G401 (cell line): ENCODE measurements at places on chromosomes 7 and 10. TPM values are rescaled to one million over a fixed set of nuclear protein-coding genes. Genes with fewer than 3 reads are reported as not detected.

- no peak for DNase-seq
Measured at GRCh38 chr7:2522780-2523433, 3.3 kb downstream of the LFNG start.

GRCh38 chr7:56028942-56029630 lies 22.2 kb downstream of the PSPH start:
- DNase-seq = no peak

DNA sequence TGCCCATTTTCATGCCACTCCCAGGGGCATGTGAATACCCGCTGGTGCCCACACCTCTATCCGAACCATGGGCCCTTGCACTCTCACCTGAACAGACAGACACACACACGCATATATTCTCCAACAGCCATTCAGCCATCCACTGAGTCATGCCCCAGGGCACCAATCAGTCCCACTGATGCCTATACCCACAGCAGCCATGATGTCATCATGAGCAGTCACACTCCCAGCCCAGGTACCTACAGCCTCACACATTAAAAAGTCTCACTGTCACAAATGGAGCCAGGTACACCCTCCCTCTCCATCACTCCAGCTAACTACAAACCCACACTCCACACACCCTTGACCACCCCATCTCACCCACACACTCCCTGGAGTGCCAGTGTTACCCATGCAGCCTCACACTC lies 12.2 kb downstream of the VSIR start:
- no peak for DNase-seq

DNA sequence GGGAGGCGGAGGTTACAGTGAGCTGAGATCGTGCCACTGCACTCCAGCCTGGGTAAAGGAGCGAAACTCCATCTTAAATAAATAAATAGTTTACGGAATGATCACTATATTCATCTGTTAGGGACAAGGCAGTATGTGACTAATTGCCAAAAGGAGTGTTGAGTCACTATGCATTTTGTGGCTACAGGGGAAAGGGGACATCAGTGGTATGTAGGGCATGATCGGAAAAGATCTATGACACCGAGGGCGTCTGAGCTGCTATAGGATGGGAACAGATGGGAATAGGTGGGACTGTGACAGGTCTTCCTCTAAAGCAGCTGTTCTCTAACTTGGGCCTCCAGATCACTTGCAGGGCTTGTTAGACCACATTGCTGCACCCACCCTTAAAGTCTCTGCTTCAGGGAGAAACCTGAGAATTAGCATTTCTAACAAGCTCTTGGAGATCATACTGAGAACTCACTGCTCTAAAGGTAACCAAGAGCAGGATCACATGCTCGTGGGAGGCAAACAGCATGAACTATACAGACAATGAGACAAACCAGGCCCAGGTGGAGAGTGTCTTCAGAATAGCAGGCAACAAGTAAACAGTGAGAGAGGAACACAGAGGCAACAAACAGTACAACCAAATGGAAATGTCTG lies 65.1 kb upstream of the ITGA8 start:
- no peak for DNase-seq

SRRM3 gene
- 5.8 and 8.5 TPM in 2 replicates for total RNA-seq

HELLS gene
- 51.8 and 83.2 TPM in 2 replicates for total RNA-seq

- no peak for DNase-seq
Measured at GRCh38 chr7:6477318-6477660, 29.5 kb upstream of the DAGLB start.

DNA sequence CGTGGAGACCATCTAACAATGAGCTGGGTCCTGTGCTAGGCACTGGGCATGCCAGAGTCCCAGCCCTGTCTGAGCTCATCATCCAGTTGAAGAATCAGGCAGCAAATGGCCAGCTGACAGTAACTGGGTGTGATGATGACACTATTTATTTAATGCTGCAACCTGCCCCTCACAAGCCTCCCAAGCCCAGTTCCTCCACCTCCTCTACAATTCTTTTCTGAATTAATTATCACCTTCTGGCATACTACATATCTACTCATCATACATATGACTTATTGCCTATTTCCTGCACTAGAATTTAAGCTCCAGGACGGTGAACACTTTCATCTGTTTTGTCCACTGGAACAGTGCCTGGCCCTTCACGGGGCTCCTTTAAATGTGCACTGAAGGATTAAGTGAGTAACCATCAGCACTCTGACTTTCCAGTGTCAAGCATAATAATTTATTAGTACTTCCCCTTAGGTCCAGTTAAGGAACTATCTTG lies 96.7 kb upstream of the LAMB4 start:
- no peak for DNase-seq

RSU1 gene
- total RNA-seq = 14.9 and 26.7 TPM in 2 replicates

DNA sequence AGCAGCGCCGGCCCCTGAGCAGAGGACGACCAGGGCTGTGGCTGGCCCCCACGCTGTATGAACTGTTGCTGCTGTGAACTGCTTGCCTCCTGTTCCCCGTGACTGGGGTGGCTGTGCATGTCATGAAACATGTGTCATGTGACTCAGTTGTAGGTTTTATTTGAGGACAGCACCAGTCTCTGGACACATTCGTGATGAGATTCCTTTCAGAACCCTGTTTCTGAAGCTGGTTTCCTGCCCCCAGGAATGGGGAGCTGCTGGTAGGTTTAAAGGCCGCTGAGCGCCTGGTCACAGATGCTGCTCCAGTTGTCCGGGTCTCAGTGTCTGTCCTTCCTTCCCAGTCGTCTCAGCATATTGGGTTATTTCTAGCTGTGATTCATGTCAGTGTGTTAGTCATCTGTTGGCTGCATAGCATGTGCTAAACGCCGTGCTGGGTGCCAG lies 79.1 kb upstream of the PPIF start:
- DNase-seq = no peak

GRCh38 chr10:84348860-84349259 lies 20.5 kb downstream of the CCSER2 start:
- no peak for DNase-seq

GFRA1 gene
- 0.37 and 1.1 TPM in 2 replicates for total RNA-seq

DNA sequence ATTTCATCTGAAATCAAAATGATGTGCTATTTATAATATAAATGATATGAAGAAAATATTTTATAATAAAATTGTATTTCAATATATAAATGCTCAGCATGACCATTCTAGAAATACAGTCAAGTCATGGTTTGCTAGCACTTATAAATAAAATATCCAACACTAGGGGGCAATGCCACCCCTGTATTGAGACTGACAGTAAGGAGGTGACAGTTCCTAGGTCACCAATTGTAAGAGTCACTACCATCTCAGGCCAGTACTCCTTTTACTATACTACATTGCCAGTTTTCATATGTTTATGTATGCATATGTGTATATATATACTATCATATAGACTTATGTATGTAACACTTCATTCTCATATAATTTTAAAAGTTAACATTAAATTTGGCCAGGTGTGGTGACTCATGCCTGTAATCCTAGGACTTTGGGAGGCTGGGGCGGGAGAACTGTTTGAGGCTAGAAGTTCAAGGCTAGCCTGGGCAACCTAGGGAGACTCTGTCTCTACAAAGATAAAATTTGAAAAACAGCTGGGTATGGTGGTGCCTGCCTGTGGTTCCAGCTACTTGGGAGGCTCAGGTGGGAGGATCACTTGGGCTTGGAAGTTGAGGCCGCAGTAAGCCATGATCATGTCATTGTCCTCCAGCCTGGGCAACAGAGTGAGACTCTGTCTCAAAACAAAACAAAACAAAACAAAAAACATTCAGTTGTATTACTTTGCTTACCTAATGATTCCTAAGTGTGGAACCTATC lies 2.4 kb upstream of the CNOT4 start:
- peak; percentile 35 for DNase-seq

TMEM229A gene
- total RNA-seq = not detected in 2 replicates

SCIN gene
- not detected in 2 replicates for total RNA-seq

GRCh38 chr7:142787783-142788182 lies 17.0 kb downstream of the PRSS2 start:
- no peak for DNase-seq

DNA sequence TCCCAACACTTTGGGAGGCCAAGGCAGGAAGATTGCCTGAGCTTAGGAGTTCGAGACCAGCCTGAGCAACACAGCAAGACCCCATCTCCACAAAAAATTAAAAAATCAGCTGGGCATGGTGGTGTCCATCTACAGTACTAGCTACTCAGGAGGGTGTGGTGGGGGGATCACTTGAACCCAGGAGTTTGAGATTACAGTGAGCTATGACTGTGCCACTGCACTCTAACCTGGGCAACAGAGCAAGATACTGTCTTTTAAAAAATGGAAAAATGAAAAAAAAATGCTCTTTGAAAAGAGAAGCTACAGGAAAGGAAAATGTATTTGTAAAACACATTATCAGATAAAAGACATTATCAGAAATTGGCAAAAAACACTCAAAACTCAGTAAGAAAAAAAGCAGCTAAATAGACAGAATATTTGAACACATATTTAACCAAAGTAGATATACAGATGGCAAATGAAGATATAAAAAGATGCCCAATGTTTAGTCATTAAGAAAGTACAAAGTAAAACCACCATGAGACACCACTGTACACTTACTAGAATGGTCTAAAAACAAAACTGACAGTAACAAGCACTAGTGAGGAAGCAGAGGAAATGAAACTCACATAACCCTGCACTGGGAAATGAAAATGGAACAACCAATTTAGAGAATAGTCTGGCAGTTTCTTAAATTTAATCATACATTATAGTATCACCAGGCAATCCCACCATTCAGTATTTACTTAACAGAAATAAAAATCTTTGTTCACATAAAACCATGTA lies 40.5 kb downstream of the NRBF2 start:
- no peak for DNase-seq

GRID1 gene
- total RNA-seq = 0.17 TPM in 1 of 2 replicates, not detected in the other

MEOX2 gene
- not detected in 2 replicates for total RNA-seq

GRCh38 chr10:75911426-75911825 lies 480.0 kb downstream of the LRMDA start:
- DNase-seq = no peak

DNA sequence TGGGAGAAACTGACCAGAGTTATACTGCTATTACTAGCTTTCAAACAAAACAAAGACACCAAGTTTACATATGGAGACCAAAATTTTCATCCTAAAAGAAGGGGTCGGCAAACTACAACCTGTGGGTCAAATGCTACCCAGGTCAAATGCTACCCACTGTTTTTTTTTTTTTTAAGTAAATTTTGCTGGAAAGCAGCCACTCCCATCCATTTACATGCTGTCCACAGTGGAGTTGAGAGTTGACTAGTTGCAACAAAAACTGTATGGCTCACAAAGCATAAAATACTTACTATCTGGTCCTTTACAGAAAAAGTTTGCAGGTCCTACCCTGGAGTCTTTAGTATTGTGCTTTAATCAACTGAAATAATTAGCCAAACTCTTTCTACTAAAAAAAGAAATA lies 91.4 kb downstream of the SIRT1 start:
- DNase-seq = no peak

TRIM73 gene
- total RNA-seq = 0.20 TPM in 1 of 2 replicates, not detected in the other

APBB1IP gene
- total RNA-seq = not detected in 2 replicates

DNA sequence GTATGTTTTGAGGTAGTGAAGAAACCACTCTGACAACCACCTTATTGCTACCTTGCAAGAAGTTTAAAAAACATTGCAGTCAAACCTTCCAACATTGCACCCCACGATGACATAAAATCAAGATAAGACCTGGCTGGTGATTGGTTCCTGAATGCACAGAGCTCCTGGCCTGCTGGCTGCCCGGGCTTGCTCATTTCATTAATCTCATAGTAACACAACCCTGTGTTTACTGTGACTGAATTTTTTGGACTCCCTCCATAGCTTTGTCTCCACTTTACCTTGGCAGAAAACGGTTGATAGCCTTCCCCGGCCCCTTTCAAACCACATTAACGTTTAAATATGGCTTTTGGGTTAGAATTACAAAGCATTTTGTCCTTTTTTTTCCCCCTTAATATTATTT lies 27.5 kb downstream of the VWA2 start:
- no peak for DNase-seq

- DNase-seq = no peak
Measured at GRCh38 chr7:24755541-24756407, 1.5 kb downstream of the GSDME start.

SPDYE2B gene
- not detected in 2 replicates for total RNA-seq

CFTR gene
- not detected in 2 replicates for total RNA-seq

DNA sequence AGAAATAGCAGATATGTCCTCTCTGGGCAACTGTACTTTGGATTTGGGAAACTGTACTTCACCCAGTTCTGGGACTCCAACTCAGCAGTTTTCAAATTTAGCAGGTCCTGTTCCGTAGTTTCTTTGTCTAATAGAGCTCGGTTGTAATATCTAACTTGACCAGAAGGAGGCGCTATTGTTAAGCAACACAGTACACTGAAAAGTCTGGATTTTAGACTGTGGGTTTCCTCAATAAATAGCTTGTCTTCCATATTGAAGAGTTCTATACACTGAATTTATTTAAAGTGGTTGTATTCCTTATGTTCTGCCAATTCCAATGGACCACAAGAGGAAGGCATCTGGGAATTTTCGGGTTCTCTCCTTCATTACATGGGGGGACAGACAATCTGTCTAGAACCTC lies 39.8 kb downstream of the ELFN1 start:
- DNase-seq = no peak

DNA sequence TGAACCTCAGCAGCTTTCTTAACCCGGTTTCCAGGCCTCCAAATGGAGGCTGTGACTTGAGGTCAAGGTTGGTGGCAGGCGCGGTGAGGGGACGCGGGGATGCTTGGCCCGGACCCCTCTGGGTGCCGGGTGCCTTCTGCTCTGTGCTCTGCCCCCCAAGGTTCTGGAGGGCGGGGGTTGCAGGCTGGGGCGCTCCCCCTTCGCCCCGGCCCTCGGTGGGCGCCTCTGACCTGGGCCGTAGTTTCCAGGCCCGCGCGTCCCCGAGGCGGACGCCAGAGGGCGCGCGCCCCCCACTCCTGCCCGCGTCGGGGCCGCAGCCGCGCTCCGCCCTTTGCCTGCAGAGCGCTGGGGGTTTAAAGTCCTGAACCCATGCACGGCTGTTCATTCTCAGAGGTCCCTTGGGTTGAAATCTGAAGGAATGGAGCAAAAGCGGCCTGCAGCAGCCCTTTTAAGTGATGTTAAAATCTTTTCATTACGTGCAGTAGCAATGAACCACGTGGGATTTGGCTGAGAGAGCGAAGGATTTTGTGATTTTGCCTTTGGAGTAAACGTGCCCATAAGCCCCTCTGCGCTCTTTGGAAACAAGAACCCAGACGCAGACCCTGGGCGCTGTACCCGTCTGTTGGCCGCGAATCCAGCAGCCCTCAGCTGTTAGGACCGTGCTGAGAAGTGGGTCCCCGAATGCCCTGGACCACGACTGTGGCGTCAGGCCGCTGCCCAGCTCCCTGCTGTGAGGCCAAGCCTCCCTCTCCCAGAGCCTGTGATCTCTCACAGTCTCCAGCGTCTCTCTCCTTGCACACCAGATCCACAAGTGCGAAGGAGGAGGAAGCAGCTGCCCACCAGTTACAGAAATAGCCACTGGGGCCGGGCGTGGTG lies 135.0 kb downstream of the ACTR3B start:
- peak; percentile 28 for DNase-seq
